ENCODE measurements at places on chromosomes 11 and 22. TPM values are rescaled to one million over a fixed set of nuclear protein-coding genes. Genes with fewer than 3 reads are reported as not detected.

GSC2 gene
- total RNA-seq, result not detected

SYT7 gene
- 15.9 TPM for total RNA-seq

SPTBN2 gene
- total RNA-seq, result 99.9 TPM

GRCh38 chr11:33542921-33543320 lies 157.7 kb downstream of the C11orf91 start:
- no peak for DNase-seq

- no peak for DNase-seq
Measured at GRCh38 chr11:62449451-62449851, 30.6 kb downstream of the SCGB1A1 start.

GRCh38 chr22:26170795-26171580 lies 1.7 kb downstream of the SEZ6L start:
- no peak for DNase-seq

CCDC89 gene
- 2.0 TPM for total RNA-seq

DNA sequence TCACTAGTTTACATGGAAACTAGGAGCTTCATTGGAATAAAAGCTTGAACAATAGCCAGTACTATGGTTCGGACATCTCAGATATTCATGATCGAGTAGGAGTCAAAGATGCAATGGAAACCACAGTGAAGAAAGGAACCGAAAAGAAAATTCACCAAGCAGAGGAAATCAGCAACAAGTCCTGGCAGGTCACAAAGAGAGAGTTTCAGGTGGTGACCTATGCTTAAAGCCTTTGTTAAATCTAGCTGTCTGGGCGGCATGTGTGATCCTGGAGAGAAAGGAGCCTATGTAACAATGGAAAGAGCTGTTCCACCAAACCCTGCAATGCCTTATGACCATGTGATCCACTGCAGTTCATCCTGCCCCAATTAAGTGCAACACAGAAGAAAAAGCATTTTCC lies 68.9 kb upstream of the POU2AF2 start:
- DNase-seq, result no peak

- DNase-seq, result no peak
Measured at GRCh38 chr11:57417056-57417455, 9.9 kb downstream of the SLC43A3 start.

NDUFS8 gene
- 246 TPM for total RNA-seq

- no peak for DNase-seq
Measured at GRCh38 chr11:19946681-19947080, 213.6 kb downstream of the DBX1 start.

DNA sequence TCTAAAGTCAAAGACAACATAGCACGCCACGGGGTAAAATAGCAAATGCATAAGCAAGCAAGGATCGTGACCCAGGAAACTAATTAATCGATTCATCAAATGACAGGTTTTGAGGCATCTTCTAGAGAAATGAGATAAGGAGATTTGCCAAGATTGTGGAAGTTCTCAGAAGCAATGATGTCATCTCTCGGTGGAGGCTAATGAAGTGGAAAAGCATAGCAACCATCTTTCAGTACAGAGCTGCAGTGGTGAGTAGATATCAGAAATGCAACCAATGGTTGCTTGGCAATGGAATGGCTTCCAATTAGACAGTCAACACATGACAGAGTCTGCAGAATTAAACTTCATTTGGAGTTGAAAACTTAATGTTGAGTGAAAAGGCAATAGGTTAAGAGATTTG lies 116.0 kb downstream of the KIRREL3 start:
- no peak for DNase-seq

DNA sequence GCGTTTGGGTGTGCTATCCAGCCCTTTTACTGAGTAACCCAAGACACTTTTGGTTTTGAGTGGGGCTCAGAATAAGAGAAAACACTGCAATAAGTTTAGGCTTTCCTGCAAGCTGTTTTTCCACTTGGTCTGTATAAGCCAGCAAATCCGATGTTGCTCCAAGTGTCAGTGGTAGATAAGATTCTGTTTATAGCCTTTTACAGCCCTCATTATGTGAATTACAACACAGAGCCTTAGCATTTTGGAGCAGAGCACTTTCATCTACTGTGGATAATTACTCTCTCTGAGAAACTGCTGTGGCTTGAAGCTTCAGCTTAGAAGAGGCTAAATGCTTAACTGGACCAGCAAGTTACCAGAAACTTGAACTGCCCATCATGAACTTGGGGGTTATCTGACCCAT lies 601.1 kb downstream of the JRKL start:
- DNase-seq, result no peak
